ENCODE measurements at places on chromosomes 5 and 9. TPM values are rescaled to one million over a fixed set of nuclear protein-coding genes. Genes with fewer than 3 reads are reported as not detected.

GRCh38 chr9:92547356-92547755 lies 11.6 kb upstream of the ECM2 start:
- DNase-seq, result no peak
- no peak overlapping the region for H3K4me3 ChIP-seq
- H3K4me1 ChIP-seq, result no peaks in the 10 kb centered on the region
- no peak overlapping the region for H3K27ac ChIP-seq

The PFDN1 gene
- 225 TPM for polyA plus RNA-seq

DNA sequence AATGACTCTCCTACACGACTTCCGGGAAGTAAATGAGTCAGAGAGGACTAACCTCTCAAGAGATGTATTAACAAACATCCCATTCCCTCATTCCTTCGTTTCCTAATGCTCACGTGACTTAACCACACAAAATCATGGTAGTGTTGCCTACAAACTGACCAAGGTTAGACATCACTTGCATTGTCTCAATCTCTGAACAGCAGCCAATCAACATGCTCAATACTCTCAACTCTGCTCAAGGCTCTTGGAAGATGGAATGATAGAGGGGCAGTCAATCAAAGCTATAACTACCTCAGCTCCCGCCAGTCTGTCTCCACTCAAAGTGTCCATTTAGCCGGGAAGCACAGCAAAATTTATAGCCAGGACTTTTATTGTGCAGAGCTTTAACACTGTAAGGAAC lies 143.8 kb upstream of the PIK3R1 start:
- DNase-seq, result no peak
- H3K36me3 ChIP-seq, result no peaks in the 10 kb centered on the region
- H3K27me3 ChIP-seq, result peaks cover 2% of the 10 kb centered on the region
- H3K27ac ChIP-seq, result no peak overlapping the region
- H3K4me3 ChIP-seq, result no peak overlapping the region

- H3K36me3 ChIP-seq, result no peaks in the 10 kb centered on the region
- no peaks in the 10 kb centered on the region for H3K4me1 ChIP-seq
- no peak overlapping the region for H3K4me3 ChIP-seq
- H3K27ac ChIP-seq, result no peak overlapping the region
These were observed 150.4 kb downstream of the GABRB2 start for GRCh38 chr5:161396171-161396570.

The CNTFR gene
- polyA plus RNA-seq, result not detected

DNA sequence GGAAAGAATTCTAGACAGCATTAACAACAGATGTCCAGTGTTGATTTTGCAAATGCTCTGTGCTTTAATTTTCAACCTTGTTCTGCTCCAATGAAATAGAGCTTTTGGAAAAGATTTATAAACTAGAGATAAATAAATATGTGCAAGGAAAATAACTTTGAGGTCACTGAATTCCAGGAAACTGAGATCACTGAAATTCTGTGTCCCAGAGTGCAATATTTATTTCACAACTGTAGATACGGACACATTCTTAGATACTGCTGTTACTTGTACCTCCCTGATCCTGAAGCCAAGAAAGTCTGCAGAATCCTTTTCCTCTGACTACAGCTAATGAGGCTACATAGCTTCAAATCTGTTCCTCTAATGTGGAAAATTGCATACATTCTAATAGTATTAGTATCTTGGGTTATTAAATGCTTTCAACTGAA lies 222.9 kb downstream of the DOCK8 start:
- H3K27me3 ChIP-seq, result no peaks in the 10 kb centered on the region
- H3K27ac ChIP-seq, result peak overlapping the region; percentile 55
- no peaks in the 10 kb centered on the region for H3K4me1 ChIP-seq
- no peak for DNase-seq
- H3K36me3 ChIP-seq, result peaks cover 32% of the 10 kb centered on the region

GRCh38 chr9:93262537-93263310 lies 78.8 kb downstream of the WNK2 start:
- H3K4me1 ChIP-seq, result no peaks in the 10 kb centered on the region
- DNase-seq, result no peak
- no peaks in the 10 kb centered on the region for H3K27me3 ChIP-seq
- no peaks in the 10 kb centered on the region for H3K36me3 ChIP-seq
- H3K4me3 ChIP-seq, result no peak overlapping the region

The ADCY2 gene
- polyA plus RNA-seq, result not detected

The ECSCR gene
- not detected for polyA plus RNA-seq
